ENCODE measurements at places on chromosomes 16 and 17.

DNA sequence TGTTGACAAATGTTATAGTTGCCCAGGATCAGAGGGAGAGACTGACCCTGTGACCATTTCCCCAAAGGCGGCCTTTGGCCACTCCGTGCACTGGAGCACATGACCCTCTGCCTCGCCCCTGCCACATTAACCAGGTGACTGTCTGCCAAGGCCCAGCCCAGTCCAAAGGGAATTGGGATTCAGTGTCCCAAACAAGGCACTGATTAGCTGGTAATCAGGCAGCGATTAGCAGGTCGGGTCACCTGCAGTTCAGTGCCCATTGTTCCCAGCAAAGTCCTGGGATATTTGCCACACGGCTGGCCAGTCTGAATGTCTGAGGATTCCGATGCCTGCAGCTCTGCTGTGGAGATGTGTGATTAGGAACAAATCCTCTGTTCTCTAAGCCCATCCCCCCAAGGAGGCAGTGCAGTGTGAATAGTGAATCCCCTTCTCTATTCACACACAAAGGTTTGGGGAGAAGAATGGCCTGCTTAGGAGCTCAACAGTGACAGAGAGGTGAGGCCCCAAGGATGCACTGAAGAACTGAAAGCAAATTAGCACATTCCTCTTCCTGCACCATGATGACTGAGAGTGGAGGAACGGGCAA is 123.1 kb upstream of the MAF start:
- DNase-seq: no peak

GRCh38 chr17:32723310-32723955 is 153.5 kb downstream of the MYO1D start:
- DNase-seq: no peak

DNA sequence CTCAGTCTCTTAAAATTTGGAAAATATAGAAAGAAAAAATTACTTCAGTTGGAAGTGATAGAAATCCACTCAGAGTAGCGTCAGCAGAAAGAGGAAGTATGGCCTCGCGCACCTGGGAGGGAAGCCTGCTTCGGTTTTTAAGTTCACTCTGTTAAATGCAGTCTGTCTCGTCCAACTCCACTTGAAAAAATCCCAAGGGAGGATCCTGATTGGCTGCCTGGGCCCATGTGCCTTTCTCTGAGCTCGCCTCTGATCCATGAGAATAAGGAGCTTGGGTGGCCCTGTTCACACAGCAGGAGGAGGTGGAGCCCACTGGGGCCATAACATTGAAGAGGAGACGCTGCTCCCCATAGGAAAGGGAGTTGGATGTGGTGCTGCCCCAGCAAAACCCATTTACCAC is 40.7 kb downstream of the DNAJA2 start:
- DNase-seq: peak; percentile 50

DNA sequence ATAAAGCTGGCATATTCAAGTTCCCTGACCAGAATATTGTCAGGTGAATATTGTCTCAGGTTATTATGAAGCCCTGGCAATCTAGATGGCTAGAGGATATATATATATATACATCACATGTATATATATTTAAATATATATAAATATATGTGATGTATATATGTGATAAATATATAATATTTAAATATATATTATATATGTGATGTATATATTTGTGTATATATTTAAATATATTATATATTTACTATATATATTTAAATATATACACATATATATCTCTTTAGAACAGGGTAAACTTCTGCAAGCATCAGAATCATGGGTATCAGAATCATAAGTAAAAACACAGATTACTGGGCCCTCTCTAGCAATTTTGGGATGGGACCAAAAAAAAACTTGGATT is 112.6 kb downstream of the CDH8 start:
- DNase-seq: no peak

DNA sequence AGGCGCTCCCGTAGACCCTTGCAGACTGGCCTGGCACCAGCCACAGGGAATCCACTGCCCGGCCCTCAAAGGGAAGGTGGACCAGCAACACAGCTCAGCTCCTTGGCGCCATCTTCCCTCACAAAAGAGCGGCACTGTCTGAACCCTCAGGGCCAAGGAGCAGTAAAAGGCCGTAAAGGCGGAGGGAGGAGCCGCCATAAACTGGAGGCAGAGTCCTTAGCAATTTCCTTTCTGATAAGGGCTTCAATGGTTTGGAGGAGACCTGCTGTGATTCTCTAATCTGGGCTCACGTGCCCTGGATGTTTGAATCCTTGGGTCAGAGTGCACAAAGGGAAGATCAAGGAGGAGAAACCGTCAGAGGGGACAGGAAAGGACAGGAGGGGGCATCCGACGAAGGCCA is 15.5 kb upstream of the AXIN2 start:
- no peak for DNase-seq

All from DMS53 (cell line).